ENCODE measurements at places on chromosomes 3 and 15.

- no peak for DNase-seq
Observed at GRCh38 chr3:54783611-54784010, 144.2 kb downstream of the LRTM1 start.

DNA sequence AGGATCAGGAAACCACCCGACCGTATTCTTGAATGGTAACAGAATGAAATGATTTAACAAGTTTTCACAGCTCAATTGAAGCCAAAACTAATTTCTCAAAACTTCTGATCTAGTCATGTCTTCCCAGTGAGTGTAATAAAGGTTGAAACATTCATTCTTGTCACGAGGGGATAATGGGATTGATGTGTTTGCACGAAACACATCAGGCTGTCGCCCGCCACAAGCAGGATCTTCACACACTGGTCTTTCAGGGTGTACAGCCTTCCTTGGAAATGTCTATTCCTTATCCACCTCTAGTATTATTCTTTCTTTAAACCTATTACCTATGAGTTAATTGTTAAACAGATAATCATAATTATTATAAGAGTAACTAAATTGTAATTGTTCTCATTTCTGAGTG is 94.3 kb downstream of the KCNAB1 start:
- no peak for DNase-seq

DNA sequence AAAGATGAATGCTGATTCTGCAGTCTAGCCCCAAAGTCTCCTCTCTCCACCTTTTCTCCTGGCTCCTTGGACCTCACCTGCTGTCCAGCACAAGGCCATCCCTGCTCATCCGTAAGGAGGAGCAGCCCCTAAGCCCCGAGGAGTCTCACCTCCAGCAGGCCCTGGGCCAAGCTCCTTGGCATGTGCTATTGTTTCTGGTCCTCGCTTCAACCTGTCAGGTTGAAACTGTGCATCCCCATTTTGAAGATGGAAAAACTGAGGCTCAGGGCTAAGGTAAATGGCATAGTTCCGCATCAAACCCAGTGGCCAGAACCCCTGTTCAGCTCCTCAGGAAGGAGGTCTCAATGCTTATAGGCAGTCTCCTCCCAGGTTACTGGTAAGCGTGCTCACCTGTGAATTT is 26.1 kb downstream of the CHDH start:
- DNase-seq: no peak

DNA sequence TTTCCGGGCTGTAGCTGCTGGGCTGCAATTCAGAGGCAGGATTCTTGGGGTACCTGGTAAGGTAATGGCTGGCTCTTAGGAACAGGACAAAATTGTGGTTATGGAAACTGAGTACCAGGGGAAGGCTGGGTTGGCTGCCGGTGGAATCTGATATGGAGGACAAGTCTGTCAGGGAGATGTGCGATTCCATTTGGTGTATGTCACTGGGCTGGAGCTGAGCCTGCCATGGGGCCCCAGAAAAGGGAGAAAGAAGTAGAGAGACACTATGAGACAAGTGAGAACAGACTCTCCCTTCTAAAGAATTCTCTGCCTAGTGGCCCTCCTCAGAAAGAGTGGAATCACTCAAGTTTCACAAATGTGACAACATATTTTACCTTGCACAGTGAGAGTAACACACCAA is 368.2 kb upstream of the ROPN1 start:
- no peak for DNase-seq

- DNase-seq: no peak
Observed at GRCh38 chr3:152376351-152377183, 107.8 kb downstream of the MBNL1 start.

DNA sequence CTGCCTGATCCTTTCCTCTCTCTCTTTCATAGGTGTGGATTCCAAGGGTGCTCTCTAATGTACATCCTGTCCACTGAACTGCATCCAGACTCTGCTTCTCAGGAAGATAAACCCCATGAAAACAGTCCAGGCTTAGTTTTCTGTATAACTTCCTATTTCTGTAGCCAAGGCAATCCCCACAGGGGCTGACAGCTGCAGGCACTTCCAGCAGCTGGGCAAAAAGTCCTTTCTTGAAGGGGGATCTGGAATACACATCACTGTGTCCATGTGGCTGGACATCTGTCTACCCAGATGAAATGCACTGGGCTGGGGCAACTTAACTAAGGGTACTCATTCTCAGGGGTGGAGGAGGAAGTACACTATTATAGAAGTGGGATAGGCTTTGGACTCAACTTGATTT is 72.2 kb downstream of the NR1D2 start:
- no peak for DNase-seq

- DNase-seq: no peak
Observed at GRCh38 chr15:90557186-90558084, 27.7 kb downstream of the CRTC3 start.

DNA sequence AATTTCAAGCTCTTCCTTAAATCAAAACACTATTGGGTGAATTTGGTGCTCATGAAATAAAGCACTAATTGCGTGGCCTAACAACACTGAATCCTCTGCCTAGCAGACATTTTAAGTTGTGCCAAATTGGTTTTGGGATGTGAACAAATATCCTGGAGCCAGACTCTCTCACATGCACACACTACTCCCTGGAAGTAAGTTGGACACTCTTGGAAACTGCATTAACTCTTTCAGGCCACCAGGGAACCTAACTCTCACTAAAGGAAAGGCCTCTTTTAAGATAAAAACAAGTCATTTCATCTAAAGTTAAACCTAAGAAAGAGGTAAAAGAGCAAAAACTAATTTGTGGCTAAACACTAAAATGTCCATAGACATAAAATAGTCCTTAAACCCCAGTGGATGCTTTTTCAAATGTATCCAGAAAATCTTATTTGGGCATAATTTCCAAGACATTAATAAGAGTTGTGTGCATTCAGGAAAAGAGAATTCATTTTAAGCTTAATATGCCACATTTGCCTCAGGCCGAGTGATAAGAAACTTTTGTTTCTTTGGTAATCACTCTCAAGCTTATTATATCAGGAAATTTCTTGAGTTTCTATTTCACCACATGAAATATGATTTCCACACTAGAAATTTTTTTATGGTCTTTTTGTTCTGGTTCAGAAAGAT is 61.8 kb downstream of the ZBTB20 start:
- no peak for DNase-seq

- no peak for DNase-seq
Observed at GRCh38 chr3:85303156-85303555, 344.4 kb downstream of the CADM2 start.

GRCh38 chr15:70258369-70259027 is 160.8 kb upstream of the TLE3 start:
- DNase-seq: no peak

DNA sequence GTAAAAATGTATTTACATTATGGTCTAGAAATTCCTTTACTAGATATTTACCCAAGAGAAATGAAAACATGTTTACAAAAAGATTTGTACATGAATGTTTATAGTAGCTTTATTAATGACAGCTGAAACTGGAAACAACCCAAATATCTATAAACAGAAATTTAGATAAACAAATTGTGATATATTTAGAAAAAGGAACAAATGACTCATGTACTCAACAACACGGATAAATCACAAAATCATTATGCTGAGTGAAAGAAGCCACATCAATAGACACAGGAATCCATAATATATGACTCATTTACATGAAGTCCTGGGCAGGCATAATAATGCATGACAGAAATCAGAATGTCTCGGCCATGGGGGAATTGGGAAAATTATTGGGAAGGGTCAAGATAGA is 1020.2 kb downstream of the SQOR start:
- no peak for DNase-seq

DNA sequence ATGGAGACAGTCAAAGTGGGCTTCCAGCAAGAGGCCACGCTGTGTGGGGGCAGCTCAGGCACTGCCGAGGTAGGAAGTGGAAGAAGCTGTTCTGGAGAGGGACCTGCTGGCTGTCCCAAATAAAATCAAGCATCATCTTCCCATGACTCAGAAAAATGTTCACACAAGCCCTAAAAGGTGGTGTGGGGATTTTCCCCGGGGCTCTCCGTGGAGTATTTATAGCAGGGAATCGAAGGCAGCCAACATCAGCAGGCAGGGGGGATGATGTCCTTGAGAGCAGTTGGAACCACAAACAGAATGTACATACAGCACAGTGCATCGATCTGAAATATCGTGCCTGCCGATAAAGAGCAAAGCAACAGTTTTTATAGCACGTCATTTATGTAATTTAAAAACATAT is 27.6 kb downstream of the PRR23E start:
- DNase-seq: no peak

- no peak for DNase-seq
Observed at GRCh38 chr3:120459196-120459595, 8.4 kb upstream of the FSTL1 start.

DNA sequence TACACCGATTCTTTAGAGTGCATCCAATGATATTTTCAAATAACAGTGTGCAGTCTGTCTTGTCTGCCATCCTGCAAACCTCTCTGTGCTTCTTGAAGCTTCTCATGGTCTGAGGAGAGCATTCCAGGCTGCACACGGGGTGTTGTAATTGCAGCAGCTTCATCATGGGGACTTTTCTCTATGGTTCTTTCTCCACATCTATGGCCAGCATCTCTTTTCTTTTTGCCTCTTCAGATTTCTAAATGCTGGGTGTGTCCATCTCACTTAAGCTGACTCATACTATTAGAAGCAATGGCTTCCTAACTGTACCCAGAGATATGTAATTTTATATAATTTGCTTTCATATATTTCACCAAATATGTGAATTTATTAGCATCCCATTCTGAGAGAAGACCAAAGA is 63.8 kb upstream of the EPHB3 start:
- DNase-seq: no peak

DNA sequence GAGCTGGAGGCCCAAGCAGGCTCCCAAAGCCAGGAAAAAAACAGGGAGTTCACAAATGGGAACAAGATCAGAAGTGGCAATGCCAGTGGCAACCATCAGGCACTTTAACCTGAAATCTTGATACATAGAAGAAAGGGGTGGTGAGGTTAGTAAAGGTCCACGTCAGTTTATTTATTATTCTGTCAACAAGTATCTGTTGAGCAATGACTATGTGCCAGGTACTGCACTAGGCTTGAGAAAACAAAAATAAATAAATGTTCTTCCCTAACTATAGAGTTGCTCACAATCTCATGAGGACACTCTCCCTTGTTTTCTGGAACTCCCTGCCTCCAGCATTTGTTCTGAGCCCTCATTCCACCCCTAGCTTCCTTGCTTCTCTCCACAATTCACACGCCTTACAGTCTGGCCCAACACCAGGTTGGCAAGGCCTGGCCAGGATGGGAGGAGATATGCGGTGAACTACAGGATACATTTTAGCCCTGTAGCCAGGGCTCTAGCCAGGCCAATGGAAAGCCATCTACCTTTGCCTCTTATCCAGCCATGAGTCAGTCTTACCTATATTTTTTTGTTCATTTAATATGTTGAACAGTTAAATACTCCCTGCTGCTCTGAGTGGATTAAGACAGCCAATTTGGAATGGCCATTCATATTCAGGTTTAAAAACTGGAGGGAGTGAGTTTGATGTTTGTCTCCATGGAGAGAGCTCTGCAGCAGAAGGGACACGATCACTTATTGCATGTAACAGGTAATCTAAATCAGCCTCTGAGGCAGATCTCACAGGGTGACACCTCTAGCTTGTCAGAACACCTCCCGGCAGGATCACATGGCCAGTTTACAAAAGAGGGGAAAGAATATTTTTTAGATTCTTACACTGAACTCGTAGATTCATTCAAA is 161.9 kb upstream of the ATP11B start:
- no peak for DNase-seq

DNA sequence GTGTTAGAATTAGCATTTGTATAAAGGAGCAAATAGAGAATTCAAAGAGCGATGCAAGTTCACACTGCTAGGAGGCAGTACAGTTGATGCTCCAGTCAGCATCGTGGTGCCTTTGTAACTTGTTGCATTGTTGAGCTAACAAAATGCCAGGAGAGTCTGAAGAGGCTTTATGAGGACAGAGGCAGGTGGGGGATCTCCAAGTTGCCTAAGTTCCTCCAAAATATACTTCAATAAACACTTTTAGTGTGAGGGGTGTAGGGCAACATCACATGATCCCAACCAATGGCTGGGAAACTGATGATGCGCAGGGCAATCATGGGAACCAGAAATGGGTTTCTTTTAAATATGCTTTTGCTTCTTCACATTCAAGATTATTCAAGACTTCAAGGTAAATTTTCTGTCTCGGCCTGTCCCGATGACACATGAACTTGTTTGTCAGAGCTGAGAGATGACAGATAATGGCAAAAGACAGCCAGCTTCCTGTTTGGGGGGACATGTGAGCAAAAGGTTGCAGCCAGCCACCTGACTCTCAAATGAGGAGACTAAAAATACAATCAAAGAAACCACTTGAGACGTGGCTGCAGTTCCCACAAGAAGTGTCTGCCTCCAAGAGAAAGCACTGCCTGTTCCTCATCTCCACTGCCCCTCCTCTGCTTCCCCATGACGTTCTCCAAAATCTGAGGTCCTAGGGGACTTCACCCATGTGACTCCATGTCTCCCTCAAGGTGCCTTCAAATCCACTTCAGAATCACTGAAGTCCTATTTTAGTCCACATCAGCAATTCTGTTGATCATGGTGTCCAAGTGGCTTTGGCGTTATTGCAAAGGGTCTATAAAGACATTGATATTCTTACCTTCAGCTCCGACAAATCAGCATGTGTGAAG is 39.3 kb downstream of the KLHL6 start:
- peak; percentile 10 for DNase-seq

- DNase-seq: no peak
Observed at GRCh38 chr3:81793410-81793809, 32.0 kb upstream of the GBE1 start.

DNA sequence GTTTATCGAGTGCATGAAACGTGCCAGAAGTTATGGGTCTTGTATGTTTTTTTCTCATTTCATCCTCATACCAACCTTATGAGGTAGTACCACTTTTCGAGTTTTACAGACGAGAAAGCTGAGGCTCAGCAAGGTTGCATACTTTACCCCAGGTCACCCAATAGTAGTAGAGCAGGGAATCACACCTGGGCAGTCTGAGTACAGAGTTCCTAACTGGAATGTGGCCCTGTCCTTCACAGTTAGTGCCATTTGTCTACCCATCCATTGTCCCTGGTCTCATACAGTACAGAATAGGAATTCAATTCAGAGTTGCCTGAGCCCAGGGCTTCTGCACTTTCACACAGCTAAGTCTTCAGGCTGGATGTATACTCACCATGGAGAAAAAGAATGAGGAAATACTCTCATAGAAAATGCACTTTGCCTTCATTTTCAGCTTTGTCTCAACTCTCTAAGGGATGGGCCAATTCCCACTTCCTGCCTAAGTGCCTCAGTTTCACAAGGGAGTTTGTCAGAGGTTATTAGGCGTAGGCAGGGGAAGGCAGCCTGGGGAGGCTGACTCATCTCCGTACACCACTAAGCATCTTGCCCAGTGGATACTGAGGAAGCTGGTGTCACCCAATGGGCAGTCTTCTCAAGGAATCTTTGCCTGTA is 93.2 kb downstream of the TMEM212 start:
- no peak for DNase-seq

DNA sequence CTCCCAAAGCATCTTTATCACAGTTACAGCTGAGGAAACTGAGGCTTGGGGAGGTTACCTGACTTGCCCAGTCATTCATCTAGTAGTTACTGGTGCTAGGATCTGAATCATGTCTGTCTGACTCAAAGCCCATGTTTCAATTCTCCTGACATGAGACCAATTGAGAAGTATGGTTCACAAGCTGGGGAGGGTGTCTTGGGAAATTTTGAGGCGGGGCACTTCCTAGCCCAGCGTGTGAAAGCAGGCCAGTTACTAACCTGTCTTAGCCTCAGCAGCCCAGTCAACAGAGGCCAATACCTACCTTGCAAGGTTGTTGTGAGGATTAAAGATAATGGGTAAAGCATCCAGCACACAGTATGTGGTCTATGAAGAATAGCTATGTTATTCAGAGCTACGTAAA is 37.0 kb downstream of the CLDN18 start:
- DNase-seq: no peak
